NCI-H524 treated with DMSO at 0.1 percent for 48 hours (cell line): ENCODE measurements at places on chromosomes 2 and 18.
A peak's percentile ranks its signal among the peaks of the same experiment; 100 is the strongest.

- DNase-seq, result no peak
Measured at GRCh38 chr2:158687315-158687714, 107.8 kb upstream of the DAPL1 start.

DNA sequence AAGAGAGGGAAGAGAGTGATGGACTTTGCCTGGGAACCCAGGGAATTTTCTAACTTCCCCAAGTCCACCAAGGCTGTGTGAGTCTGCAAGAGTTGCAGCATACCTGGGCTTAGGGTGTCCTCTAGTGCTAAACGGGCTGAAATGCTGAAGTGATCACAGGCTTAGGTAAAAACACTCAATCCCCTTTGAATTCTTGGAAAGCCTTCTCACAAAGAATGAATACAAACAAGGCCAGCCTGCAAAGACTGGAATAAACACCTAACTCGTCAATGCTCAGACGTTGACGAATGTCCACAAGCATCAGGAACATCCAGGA lies 30.0 kb upstream of the BMP10 start:
- DNase-seq, result no peak

- DNase-seq, result no peak
Measured at GRCh38 chr2:88136817-88137216, 9.0 kb upstream of the FABP1 start.

- DNase-seq, result no peak
Measured at GRCh38 chr2:46977280-46977665, 61.7 kb upstream of the MCFD2 start.

GRCh38 chr2:86031151-86031550 lies 74.5 kb downstream of the POLR1A start:
- no peak for DNase-seq

DNA sequence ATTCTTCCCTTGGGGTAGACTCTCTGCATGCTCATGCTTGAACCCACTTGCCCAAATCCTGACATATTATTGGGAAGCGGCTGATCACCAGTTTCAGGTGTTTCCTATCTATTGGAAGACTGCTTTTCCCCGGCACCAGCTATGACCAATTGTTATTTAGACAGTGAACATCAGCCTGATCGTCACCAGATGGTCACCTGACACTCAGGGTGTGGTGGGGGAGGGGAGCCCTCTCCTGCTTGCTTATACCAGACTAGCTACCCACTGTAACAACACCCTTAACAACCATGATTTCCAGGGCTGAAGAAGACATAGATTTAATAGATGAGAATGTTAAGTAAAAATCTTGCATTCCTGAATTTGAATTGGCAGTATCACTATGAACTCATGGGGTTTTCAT lies 44.3 kb downstream of the RBM43 start:
- DNase-seq, result no peak

DNA sequence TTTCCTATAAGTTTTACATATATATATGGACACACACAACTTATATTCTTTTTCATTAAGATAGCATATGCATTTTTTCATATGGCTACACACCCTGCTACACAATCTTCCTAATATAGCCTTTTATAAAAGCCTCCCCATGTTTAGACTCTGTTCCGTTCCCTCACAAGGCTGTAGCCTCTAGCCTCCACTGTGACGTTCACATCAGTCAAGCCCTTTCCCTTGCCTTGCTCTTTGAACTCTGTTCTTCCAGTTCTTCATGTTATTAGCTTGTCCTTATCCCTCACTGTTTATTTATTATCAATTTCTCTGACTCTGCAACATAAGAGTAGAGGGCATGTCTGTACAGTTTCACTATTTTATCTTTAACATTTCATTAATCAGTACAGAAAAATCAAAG lies 38.9 kb downstream of the HADHB start:
- no peak for DNase-seq

DNA sequence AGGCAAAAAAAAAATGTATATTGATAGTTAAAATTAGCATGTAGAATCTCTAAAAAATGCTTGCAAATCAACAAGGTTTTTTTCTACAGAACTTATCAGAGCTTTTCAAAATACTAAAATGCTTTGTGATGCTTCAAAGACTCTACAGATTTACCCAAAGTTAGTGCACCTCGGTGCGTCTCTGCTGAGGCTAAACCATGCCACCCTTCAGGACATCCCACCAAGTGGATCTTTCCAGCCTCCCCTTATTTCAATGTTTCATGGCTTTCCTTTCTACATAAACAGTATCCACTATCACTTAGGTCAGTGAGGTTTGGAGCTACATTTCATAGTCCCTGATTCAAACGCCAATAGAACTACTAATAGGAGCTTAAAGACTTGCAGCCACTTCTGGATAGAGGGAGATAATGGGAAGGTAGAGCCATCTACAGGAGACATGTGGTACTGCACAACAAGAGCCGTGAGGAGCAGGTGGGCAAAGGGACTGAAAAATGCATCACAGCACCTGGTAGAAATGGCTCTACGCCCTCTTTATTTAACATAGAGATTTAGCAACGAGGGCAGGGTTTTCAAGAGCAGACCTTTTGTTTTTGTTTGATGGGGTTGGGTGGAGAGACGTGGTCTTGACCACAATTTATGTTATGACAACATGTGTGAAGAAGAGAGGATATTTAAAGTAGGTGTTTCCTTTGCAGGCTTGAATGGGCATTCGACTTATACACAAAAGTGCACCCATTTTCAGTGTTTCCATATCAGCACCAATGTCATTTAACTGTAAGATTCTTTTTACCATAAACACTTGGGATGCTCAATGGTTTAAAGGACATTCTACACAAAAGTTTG lies 56.1 kb upstream of the SLC35G4 start:
- DNase-seq, result peak; percentile 14

DNA sequence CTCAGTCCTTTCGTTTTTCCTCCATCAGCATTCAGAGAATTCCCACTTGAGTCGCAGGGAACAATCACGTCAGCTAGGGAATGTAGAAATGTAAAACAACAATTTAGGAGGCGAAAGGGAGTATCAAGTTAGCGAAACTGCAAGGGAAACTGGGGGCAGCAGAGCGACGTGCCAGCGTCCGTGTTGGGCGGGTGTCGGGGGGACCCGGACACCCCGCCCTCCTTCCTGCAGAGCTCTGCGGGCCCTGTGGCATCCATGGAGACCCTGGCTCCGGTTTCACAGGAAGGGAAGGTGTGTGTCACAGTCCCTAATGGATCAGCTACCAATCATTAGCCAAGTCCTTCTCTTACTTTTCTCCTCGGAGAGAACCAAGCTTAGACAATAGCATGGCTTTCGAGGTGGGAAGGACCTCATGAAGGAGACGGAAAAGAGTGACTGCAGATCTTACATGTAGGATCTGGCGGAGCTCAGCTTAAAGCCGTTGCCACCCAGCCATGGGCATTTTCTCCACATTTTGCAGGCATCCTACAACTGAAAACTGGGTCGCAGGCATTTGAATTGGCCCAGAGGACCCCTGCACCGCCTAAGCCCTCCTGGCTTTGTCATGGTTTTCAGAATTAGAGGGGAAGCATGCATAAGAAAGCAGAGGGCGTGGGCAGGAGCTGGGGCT lies 33.7 kb downstream of the SOX11 start:
- DNase-seq, result no peak

DNA sequence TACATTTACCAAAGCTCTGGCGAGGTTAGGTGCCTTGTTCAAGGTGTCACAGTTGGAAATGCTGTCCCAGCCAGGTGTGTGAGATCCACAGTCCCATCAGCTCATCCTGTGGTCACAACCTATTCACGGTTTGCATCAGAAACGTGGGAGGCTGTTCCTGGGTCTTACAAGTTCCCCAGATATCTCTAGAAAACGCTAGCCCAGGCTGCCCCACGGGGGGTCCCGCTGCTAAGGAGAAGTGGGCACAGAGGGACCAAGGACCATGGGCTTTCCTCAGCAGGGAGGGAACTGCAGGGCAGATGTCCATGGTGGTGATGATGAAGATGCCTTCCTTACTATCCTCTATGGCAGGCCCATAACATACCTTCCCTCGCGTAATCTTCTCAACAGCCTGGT lies 649 bp downstream of the FECH start:
- no peak for DNase-seq

GRCh38 chr18:24535527-24536295 lies 75.3 kb downstream of the HRH4 start:
- no peak for DNase-seq

DNA sequence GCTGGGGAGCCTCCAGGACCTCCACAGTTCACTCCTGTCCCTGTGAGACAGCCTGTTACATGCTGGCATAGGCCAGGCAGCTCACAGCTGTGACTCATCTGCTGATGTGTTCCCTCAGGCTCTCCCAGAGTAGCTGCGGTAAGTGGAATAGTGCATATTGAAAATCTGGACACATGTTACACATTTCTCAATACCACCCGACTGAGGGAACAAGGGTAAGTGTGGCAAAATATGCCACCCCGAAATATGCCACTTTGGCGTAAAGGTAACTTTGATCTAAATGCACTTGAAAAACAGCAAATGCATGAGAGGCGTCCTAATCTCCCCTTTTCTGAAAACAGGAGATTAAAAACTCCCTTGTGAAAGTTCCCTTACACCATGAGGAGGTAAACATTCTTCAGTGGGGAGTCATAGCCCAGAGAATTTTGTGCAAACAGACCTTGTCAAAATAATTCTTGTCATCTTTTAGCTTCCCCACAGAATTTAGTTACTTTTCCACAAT lies 557.9 kb downstream of the CCDC85A start:
- DNase-seq, result no peak

DNA sequence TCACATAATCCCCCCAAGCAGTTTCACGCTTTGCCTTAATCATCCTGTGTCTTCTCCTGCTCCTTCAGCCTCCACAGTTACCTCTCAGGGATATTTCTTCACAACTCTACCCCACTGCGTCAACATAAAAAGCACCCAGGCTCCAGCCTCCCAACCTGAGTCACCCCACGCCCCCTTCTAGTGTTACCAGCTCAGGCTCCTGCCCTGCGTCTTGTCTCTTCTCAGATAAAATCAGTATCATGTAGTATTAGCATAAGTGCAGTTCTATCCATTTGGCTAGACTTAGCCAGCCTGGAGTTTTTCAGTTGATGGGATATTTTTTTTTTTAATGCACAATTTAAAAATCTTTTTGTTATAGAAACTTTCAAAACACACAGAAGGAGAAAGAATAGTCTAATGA lies 9.6 kb upstream of the PELI1 start:
- DNase-seq, result no peak

DNA sequence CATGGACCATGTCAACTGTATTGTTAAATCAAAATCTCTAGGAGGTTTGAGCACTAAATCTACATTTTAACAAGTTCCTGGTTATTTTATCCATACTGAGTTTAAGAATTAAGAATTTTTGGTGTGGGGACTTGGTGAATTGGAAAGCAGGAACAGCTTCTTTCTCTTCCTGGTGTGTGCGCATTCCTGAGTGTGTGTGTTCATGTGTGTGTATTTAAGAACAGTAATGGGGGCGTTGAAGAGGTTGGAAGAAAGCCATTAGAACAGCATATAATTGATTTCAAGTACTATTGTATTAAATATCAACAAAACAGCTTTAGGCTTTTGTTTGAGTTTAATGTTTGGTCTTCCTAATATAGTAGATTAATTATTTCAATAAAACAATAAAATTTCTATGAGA lies 801.3 kb upstream of the ID2 start:
- DNase-seq, result no peak

- no peak for DNase-seq
Measured at GRCh38 chr2:70923378-70924015, 12.2 kb upstream of the ATP6V1B1 start.

DNA sequence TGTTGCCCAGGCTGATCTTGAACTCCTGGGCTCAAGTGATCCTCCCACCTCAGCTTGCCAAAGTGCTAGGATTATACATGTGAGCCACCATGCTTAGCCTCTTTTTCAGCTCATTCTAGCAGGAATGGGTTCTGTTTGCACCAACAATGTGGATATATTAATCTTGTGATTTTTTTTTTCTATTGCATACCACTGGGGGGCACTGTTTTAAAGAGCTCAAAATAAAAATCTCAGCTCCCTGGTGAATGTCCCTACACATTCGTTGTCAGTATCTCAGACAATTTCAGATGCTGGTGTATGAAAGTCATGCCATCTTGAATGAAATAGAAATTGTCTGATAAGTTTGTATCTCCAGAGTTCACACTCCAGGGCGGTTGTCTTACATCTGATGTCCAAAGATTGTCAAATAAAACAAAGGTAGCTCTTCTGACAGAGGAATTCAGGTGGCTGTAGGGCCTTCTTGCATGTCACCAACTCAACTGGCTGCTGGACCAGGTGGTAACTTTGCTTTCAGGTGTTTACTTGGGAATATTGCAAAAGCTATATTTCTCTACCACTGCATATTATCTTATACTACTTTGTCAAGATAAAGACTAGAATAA lies 3.1 kb upstream of the MATN3 start:
- no peak for DNase-seq
